CD8-positive, alpha-beta memory T cell (primary cell): ENCODE measurements at places on chromosomes 16 and 17. TPM values are rescaled to one million over a fixed set of nuclear protein-coding genes. Genes with fewer than 3 reads are reported as not detected.
A peak's percentile ranks its signal among the peaks of the same experiment; 100 is the strongest.

GAS2L2 gene
- total RNA-seq: not detected

ZG16 gene
- not detected for total RNA-seq

PHKB gene
- total RNA-seq: 23.0 TPM

HBA1 gene
- total RNA-seq: not detected

CRHR1 gene
- not detected for total RNA-seq

UNC45B gene
- not detected for total RNA-seq

BICDL2 gene
- total RNA-seq: not detected

KRT36 gene
- not detected for total RNA-seq

ADAM11 gene
- 0.71 TPM for total RNA-seq

CSH1 gene
- not detected for total RNA-seq

GRCh38 chr16:1713331-1713730 is 7.3 kb downstream of the MAPK8IP3 start:
- DNase-seq: no peak

DNA sequence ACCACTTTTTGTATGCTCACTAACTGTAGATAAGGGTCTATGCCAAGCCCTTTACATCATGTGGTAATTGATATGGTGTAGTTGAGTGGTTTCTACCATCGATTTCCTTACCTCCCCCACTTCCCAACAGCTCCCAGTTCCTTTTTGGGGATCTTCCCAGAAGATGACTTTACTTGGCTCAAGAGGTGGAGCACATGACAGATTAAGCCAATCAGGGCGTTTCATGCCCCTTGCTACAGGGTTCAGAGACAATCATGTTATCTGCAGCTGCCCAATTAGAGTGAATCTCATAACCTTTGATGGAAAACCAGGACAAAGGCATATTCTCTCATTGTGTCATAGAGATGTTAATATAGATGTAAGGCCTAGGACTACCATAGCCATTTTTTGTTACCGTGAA is 16.2 kb upstream of the BMERB1 start:
- DNase-seq: no peak

DNA sequence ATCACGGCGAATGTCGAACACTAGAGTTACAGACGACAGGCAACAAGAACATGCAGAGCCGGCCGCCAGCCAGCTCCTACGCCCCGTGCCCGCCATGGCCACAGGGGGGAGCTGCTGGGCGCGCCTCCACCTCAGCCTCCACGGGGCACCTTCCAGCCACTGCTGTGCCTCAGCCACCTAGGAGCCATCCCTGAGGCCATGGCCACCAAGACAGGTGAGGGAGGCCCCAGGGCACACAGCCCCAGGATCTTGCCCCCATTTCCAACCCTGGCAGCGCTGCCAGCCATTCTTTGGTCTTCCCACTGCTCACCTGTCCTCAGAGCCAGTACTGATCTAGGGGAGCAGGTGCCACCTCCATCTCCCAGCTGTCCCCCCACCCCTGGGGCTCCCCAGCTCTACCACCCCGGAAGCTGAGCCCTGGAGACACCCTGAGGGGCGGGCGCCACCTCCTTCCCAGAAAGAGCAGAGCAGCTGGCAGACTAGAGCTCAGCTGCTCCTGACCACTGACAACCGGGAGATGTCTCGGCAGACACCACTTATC is 11.8 kb downstream of the GNPTG start:
- peak; percentile 52 for DNase-seq

DNA sequence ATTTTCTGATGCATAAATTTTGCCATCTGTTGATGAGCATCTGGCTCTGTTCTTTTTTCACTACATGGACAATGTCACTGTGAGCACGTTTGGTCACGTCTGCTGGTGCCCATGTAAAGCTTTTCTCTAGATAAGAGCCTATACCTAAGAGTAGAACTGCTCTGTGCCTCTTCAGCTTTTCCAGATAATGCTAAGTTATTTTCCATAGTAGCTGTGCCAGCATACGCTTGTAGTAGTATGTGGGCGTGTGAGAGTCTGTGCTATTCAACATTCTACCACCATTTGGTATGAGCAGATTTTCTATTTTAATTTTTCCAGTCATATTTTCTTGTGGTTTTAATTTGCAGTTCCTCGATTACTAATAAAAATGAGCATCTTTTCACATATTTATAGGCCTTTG is 33.2 kb downstream of the VPS35L start:
- no peak for DNase-seq

GRCh38 chr17:12877953-12878669 is 88.8 kb downstream of the ARHGAP44 start:
- no peak for DNase-seq

GRCh38 chr17:55563363-55563762 is 52.1 kb upstream of the SMIM36 start:
- DNase-seq: no peak

DNA sequence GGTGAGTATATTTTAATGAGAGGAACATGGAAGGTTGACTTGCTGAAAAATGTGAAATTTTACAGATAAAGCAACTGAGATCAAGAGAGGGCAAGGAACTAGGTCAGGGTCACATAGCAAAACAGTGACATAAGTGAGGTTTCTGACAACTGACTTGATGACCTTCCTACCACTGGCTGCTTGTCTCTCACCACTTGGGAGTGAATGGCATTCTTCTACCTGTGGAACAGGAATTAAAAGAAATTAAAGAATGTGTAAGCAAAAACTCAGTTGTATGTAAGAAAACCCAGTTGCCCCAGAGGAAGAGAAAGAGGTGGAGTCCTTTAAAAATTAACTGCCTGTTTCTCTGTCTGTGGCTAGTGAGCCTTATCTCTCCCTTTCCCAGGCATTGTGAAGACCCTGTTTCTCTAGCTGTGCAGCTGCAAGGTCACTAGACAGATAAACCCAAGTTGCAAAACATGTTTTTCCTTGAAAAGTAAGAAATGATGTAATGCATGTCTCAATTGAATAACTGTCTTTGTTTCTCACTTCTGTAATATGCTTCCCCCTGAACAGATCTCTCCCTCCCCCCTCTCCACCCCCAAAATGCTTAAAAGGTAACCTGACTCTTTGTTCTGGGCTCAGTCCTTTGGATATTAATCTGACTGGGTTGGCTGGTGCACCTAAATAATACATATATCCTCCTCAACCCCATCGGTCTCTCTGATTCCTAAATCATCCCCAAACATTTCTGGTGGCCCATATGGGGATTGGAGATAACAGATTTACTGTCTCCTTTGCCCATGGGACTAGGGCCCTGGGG is 23.4 kb downstream of the ACSM1 start:
- no peak for DNase-seq

DNA sequence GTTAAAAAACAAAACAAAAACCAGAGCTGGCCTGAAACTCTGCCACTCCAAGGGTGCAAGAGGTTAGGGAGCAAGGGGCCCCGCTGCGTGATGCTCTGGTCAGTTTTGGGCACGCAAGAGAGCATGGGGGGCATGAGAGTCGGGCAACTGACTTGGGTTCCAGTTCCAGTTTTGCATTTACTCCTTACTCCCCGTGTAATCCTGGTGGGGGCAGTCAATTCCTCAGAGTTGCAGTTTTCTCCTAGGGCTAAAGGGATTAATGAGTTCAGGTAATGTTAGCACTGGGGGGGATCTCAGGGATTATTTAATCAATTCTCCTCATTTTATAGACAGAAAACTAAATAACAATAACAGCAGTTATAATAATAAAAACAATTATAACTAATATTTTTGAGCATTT is 72.9 kb upstream of the PMFBP1 start:
- DNase-seq: no peak

DNA sequence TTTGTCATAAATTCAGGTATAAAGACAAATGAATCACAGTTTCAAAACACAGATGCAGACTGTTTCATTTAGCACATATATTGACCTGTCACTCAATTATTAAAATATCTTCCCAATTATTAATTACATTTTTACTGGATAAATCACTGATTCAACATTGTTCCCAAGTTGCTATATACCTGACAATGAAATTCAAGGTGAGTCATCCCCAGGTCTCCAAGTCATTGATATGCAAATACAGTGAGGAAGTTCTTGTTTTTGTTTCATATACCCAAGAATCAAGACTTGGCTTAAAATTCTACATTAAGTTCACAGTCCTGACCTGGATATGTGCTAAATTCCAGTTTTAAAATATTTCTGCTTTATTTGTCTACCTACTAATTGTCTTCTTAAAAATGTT is 599.3 kb upstream of the PSMD7 start:
- no peak for DNase-seq

DNA sequence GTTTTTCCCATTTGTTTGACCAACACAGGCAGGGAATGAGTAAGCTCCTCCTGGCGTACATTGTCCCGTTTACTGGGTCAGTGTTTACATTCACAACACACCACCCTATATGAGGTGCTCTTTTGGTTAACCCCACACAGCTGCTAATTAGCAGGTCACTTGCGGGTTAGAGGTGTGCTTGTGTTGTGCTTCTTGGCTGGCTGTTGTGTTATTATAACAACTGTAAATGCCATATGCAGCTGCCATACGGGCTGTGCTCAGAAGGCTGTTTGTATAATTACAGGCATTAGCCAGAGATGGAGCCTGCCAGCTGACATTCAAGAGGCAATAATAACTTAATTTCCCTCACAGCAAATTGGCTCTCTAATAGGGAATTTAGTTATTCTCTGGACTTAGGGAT is 205.1 kb upstream of the ELAC2 start:
- DNase-seq: no peak

DNA sequence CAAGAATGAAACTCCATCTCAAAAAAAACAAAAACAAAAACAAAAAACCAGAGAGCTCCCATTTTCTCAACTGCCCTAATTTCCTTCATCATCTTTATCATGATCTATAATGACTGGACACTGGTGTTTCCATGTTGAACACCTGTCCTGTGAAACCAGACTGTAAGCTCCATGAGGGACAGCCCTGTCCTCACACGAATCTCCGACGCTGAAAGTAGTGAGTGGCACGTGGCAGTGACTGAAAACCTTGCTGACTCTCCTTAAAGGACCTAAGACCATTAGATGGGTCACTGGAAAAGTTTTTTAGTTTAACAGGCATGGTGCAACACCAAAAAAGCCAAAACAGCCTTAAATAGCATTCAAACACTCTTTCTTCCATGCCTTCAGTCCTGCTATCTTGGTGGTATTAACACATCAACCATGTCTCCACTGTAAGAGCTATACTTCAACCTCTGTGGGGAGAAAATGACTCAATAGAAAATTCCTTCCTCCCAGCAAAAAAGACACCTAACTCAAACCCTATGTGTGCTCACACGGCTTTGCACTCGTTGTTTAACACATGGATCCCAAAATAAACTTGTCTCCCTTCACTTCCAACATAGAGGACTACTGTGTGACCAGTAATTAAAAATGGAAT is 8.3 kb downstream of the AXIN2 start:
- DNase-seq: no peak

- DNase-seq: no peak
These were observed 19.8 kb upstream of the NUDT16L1 start for GRCh38 chr16:4673387-4674046.

- DNase-seq: no peak
These were observed 26.7 kb downstream of the KDM8 start for GRCh38 chr16:27229891-27230470.

DNA sequence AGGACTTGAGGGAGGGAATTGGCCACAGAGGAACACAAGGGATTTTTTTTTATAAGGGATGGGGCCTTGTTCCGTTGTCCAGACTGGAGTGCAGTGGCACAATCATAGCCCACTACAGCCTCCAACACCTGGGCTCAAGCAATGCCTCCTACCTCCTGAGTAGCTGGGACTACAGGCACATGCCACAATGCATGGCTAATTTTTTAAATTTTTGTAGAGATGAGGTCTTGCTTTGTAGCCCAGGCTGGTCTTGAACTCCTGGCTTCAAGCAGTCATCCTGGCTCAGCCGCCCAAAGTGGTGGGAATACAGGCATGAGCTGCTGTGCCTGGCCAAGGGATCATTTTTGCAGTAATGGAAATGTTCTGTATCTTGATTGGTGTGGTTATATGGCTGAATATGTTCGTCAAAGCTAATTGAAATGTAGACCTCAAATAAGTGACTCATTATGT is 56.9 kb downstream of the VMP1 start:
- DNase-seq: no peak

DNA sequence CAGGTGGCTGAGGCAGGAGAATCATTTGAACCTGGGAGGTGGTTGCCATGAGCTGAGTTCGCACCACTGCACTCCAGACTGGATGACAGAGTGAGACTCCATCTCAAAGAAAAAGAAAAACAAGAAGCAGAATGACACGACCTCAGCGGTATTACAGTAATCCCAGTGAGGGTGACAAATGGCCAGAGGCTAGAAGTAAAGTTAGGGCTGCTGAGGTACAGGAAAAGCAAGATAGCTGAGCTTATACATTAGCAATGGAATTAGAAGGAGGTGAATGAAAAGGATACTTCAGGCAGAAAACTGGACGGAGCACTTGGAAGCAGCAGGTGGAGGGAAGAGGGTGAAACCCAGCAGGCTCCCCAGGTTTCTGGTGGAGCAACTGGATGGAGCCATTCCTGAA is 26.1 kb upstream of the AMZ2 start:
- DNase-seq: no peak

DNA sequence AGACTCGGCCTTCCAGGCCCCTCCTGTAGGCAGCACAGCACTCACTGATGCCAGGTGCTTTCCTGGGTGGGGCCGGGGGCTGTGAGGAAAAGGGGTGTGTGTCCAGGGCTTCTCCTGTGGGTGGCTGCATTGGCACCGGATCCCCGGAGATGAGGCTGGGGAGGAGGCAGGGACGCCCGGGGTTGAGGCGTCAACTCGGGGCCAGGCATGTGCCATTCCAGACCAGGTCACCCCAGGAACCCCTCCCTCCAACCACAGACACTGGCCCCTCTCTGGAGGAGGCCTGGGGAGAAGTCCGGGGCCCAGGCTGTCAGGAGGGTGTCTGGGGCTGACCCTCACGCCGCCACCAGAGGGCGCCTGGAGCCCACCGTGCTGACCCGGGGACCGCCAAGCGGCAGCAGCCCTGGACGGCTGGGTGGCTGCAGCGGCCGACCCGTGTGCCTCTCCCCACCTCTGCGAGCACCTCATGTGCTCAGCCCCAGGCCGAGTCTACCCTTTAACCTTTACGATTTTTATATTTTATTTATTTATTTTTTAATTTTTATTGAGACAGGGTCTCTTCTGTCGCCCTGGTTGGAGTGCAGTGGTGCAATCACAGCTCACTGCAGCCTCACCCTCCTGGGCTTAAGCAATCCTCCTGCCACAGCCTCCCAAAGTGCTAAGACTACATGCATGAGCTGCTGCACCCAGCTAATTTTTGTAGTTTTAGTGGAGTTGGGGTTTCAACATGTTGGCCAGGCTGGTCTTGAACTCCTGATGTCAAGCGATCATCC is 3.2 kb upstream of the METRN start:
- DNase-seq: peak; percentile 73

DNA sequence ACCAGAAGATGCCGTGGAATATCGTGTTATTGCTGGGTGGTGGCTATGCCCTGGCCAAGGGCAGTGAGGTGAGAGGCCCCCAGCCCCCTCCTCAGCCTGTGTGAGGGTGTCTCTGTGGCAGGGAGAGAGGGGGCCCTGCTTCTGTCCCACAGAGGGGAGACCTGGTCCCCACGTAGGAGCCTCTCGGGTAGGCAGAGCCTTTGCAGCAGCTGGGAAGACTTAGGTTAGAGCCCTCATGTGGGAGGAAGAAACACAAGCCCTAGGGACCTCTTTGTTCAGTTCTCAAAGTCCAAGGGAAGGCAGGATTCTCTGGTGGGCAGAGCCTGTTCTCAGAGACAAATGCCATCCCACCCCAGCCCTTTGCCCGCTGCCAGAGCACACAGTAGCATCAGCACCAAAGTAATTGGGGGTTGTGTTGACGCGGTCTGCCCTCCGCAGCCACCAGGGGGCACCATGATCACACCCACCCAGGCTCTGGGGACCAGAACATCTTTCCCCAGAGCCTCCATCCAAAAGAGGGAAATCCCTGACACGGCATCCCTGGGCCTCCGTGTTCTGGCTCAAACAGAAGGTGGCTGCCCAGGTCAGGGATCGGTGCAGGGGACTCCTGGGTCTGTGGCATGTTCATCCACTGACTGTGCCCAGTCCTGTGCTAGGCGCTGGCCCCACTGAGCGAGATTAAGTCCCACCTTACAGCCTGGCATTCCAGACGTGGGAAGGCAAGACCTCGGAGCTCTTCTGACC is 11.5 kb upstream of the FOXN1 start:
- DNase-seq: peak; percentile 62
